ENCODE measurements at places on chromosomes 11 and 22.

DNA sequence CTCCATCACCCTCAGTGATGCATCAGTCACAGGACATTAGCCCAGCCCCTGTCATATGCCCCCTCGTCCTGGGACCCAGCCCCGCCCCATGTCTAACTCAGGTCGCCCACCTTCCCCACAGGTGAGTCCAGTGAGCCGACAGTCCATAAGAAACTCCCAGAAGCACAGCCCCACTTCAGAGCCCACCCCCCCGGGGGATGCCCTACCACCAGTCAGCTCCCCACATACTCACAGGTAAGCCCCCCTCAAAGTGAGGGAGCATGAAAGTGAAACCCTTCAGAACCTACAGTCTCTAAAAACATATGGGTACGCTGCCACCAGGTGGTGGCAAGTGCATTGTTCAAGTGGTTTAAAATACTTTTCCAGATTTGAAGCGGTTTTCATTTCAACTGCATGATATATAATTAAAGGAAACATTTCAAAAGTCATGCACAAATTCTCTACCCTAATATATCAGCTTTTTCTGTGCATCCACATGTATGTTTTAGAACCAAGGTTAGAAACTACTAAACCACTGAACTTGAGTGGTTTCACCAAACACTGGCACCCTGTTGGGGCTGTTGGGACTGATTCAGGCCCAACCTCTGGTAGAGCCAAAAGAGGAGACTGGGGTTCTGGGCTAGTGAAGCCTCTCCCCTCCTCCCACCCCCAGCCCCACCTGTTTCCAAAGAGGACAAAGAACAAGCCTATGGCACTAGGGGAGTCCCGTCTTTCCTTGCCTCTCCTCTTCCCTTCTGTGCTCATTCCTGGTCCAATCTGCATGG, 17.3 kb downstream of the EPS8L2 start:
- peak; percentile 82 for DNase-seq

DNA sequence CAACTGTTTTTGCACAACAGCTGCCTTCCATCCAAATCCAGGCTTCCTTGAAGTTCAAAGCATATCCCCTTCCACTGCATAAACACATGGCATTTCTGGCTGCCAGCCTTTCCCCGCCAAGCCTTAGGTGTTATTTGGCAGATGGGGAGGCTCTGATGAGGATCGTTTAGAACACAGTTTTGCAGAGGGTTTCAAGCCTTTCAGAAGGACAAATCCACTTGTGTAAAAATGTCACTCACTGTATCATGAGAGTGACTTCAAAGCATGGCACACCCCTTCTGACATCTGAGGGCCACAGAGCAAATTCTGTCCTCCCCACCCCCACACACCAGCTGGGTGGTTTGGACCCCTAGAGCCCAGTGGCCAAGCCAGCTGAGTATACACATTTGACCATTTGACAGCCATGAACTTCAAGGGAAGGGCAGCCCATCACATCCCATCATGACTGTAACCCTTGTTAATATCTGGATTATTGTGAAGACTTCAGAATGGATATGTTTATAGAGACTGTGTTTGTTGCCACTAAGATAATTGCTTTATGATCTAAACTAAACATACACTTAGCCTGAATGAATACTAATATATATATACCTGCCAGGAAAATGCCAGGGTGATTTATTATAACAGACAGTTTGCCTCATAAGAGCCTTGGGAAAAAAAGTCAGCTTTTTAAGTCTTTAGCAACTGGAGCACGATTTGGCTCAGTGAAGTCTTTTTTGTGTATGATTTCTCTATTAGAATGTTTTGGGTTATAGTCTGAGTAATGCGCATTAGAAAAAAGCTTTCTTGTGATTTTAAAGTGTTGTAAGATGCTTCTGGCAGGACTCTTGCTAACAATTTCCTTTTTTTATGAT, 31.9 kb downstream of the FBLN1 start:
- DNase-seq, result no peak

- peak; percentile 68 for DNase-seq
Observed at GRCh38 chr11:61787928-61788491, 4.4 kb downstream of the TMEM258 start.

GRCh38 chr11:47731475-47731874, 16.3 kb upstream of the AGBL2 start:
- no peak for DNase-seq

DNA sequence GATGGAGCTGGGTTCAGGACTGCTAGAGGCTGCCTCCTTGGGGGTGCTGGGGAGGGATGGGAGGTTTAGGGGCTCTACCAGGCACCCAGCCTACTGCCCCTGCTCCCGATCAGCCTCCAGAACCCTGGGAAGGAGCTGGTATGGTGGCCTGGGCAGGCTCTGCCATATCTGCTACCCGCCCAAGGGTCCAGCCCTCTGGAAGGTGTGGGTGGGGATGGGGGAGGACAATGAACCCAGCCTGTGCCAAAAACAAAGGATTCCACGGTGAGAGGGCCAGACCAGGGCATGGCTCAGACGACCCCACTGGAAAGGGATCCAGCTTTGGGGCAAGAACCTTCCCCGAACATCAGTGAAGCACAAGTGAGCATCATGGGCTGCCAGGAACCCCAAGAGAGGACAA, 3.0 kb downstream of the CASTOR1 start:
- DNase-seq, result no peak

- no peak for DNase-seq
Observed at GRCh38 chr11:1674173-1675131, 22.5 kb upstream of the KRTAP5-6 start.

DNA sequence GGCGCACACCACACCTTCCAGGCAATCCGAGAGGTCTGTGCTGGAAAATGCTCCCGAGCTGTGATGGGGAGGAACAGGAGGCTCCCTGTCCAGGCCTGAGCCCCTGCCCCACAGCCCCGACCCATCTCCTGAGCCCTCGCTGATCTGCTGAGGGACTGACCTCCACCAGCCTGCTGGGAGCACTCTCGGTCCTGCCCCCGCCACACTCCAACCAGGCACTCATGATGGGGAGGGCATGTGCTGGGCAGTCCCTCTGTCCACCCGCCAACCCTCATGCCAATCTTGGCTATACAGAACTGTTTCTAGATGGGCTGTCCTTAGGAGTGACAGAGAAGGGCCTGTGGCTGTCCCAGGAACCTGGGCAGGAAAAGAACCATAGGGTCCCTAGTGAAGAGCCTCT, 70.8 kb downstream of the TRMU start:
- DNase-seq, result no peak

DNA sequence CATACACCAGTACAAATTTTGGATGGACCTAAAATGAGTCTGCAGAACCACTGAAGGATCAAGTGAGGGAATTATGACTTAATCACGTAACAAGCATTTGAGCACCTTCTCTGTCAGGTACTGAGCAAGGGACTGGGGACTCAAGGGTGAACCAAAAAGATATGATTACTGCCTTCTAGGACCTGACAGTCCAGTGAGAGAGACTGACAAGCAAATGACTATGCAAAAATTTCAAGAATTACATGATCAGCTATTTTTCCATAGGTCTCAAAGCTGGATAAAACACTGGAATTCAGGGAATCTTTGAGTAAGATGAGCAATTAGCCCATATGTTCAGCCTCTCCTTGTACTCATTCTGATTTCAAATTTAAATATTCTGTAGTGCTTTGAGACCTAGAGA, 5.2 kb upstream of the STT3A start:
- peak; percentile 9 for DNase-seq

DNA sequence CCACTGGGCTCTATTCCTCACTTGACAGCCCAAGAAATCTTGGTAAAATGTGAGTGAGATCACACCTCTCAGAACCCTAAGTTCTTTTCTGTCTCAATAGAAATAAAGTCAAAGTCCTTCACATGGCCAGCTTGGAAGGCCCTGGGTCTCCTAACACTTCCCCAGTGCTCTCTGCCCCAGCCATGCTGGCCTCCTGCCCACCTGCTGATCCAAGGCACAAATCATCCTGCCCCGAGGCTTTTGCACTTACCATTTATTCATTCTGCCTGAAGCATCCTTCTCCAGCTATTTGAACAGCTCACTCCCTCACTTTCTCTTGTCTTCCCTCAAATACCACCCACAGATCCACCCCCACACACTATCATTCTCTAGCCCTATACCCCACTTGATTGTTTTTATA, 26.4 kb downstream of the ISX start:
- DNase-seq, result no peak

DNA sequence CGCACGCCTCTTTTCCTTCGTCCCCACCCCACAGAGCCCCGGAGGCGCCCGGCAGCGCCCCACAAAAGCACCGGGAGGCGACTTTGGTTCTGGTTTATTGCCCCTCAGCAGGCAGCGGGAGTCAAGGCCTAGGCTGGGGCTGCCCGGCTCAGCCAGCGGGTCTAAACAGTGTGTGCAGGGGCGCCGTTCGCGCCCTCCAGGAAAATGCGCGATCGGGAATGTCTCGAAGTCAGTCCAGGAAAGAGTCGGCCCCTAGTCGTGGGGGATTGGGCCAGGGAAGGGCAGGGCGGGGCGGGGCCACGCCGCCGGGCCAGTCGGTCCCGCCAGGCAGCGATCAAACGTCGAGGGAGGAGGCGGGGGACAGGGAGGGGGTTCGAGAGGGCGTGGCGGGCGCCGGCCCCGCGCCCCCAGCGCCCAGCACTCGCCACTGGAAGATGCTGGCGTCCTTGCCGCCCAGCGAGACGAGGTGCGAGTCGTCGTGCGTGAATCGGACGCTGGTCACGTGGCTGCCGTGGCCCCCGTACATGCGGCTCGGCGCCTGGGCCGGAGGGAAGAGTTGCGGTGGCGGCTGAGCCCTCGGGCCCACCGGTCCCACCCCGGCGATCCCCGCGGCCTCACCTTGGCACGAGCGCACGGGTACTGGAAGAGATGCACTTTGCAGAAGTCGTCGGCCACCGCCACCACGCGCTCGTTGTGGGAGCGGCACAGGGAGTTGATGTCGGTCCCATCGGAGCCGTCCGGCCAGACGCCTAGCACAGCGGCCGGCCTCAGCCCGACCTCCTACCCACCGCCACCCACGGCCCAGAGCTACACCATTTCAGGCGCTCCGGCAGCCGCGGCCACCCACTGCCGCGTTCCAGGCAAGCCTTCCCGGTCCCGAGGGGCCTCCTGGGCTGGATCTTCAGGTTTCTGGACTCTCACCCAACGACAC, 741 bp upstream of the MTA2 start:
- DNase-seq, result peak; percentile 72

DNA sequence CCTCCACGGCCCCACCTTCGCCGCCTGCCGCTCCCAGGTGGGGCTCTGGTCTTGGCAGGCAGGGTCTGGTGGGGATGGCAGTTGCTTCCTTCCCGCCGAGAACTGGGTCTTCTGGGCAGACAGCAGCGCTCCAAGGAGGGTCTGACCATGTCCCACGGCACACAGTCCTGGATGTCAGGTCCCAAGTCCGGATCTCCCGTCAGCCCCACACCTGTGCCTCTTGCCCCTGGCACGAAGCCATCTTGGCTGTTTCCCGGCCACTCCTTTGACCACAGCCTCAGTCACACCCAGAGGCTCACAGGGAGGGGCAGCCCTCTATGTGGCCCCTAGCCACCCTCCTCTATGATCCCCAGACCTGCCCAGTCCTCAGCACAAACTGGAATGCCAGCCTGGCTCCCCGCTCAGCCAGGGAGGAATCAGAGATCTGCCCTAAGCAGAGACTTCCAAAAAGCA, 14.3 kb downstream of the MUC5B start:
- DNase-seq, result no peak

- DNase-seq, result no peak
Observed at GRCh38 chr11:110782616-110783015, 70.4 kb upstream of the ARHGAP20 start.

DNA sequence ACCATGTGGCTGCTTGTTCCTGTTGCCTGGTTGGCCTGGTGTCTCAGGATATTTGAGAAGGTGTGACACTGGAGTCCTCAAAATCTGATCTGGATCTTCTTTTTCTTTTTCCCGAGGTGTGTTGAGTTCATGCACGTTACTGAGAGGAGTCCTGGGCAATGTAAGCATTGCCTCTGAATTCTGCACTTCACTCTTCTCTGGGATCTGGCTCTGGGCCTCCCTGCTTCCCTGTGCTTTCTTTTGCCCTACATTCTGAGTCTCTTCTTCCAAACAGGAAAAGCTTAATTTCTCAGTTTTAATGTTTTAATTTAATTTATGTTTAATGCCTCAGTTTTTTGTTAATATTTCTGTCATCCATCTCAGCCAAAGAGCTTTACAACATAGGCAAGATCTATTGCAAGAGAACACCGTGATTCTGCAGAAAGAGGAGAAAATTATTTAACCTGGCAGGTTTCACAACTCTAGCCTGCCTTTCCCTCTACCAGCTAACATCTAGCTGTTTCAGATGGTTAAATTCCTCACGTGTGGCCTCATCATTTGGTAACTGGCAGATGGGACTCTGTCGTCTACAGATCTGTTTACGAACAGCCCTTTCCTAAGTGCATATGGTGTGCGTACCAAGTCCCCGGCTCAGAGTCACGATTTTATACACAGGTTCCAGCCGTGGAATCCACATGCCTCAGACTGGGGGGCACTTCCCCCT, 24.7 kb downstream of the LDLRAD3 start:
- peak; percentile 55 for DNase-seq

GRCh38 chr11:69290806-69291205, 3.1 kb upstream of the MYEOV start:
- DNase-seq, result no peak

GRCh38 chr11:94544646-94545263, 1.0 kb downstream of the FUT4 start:
- DNase-seq, result peak; percentile 45

All from foreskin fibroblast (primary cell).